ENCODE measurements at places on chromosomes 2 and 18. TPM values are rescaled to one million over a fixed set of nuclear protein-coding genes. Genes with fewer than 3 reads are reported as not detected.

DNA sequence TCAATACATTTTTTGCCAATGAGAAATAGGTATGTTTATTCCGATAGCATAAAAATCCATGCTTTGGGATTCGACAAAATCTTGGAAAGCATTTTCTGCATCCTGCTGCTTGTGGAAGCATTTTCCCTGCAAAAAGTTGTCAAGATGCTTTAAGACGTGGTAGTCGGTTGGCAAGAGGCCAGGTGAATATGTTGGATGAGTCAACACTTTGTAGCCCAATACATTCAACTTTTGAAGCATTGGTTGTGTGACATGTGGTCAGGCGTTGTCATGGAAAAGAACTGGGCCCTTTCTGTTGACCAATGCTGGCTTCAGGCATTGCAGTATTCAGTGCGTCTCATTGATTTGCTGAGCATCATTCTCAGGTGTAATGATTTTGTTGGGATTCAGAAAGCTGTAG lies 764.5 kb downstream of the TRIB2 start:
- peak; percentile 7 for DNase-seq

- no peak for DNase-seq
These were observed 98.9 kb upstream of the SH3BP4 start for GRCh38 chr2:234852941-234853340.

GRCh38 chr2:126300348-126300747 lies 355.6 kb upstream of the GYPC start:
- no peak for DNase-seq

- DNase-seq: no peak
These were observed 14.6 kb downstream of the KCNF1 start for GRCh38 chr2:10926191-10926820.

GRCh38 chr2:29317077-29317517 lies 201.9 kb downstream of the CLIP4 start:
- DNase-seq: peak; percentile 20

- peak; percentile 30 for DNase-seq
These were observed 1.5 kb upstream of the NR4A2 start for GRCh38 chr2:156333951-156334495.

DNA sequence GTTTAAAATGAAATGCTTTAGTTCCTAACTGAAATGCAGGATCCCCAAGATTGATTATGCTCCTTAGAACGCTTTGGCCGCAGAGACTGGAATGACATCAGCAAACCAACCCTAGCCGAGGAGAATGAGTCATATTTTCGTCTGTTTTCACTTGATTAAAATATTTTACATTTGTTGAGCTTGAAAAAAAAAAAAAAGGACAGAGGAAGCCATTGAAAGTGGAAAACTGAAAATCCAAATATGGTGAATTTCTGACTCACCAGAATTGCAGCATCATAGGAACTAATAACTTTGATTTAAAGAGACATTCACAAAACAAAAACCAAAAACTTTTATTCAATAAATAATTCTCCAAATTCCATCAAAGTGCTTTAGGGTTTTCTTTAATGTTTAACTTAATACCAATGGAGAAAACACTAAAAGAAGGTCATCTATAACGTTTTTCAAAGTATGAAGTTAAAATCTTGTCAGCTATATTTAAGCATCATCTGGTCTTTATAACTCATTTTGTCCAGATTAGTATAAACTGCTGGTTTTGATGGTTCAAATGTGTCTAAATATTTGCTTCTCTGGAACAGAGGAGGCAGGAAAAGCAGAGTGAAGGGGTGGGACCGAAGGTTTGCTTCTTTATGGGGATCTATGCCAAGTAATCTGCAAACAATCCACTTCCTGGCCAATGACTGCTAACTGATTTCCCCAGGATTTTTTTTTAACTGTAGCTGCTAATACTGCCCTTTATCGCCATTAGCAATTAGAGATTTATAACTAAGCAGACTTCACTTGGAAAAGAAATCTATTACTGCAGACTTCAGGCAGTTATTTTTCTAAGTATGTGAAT lies 30.9 kb upstream of the COL5A2 start:
- DNase-seq: peak; percentile 96

DNA sequence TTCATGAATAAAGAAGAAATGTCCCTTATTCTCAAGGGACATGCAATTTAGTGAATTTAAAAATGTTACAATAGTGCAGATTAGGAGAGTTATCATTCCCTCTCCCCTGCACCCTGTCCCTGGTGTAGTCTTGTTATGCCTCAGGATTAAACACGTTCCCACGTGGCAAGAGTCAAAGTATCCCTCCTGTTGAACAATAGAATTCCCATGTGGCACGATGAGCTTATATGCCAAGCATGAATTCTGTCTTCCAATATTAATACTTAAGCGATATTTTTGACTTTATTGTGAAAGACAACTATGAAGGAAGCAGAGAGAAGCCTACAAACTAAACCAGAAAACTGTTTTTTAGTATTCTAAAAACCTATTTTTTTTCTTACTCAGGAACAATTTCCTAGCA lies 36.7 kb upstream of the SPAG16 start:
- DNase-seq: no peak

DNA sequence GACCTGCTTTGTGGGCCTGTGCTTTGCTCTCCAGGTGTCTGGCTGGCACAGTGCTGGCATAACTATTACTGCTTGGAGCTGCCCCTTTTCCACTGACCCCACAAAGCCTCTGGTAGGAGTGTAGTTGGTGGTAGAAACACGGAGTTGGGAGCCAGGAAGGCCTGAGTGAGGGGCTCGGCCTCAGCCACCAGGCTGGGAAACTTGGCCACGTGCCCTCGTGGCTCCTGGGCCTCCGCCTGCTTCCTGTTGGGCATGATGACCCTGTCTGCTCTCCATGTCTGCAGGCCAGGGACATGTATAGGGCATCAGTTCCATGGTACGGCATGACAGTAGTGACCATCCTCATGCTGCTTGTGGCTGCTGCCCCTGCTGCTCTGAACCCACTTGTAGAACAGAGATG lies 241.2 kb downstream of the FAM210A start:
- DNase-seq: no peak

Gene IL36RN
- total RNA-seq: not detected

Gene SGPP2
- not detected for total RNA-seq

Gene CTDP1
- 16.4 TPM for total RNA-seq

Gene NXPH2
- total RNA-seq: not detected

Gene NCKAP5
- total RNA-seq: 0.40 TPM
